B cell (primary cell): ENCODE measurements at places on chromosomes 3 and 15. TPM values are rescaled to one million over a fixed set of nuclear protein-coding genes. Genes with fewer than 3 reads are reported as not detected.

The CD200 gene
- total RNA-seq = 35.0 and 36.0 TPM in 2 replicates

The WDR93 gene
- total RNA-seq = 0.12 and 0.29 TPM in 2 replicates

The HERC2 gene
- 52.7 and 64.1 TPM in 2 replicates for total RNA-seq

The A4GNT gene
- total RNA-seq = not detected in 2 replicates

The DNASE1L3 gene
- total RNA-seq = 0.39 and 1.1 TPM in 2 replicates

- no peaks in the 10 kb centered on the region for H3K27me3 ChIP-seq
- H3K27ac ChIP-seq = peak within 1 kb of the TSS; percentile 27
- peaks cover 8% of the 10 kb centered on the region for H3K4me1 ChIP-seq
- peak; percentile 61 for DNase-seq
- H3K36me3 ChIP-seq = no peaks in the 10 kb centered on the region
Measured at GRCh38 chr3:143847787-143848631, at the start of gene SLC9A9. Gene SLC9A9 (minus strand): TSS chr3:143848468. CDS start chr3:143848322, 146 bp downstream.

- no peak overlapping the region for H3K4me3 ChIP-seq
- H3K27ac ChIP-seq = no peak overlapping the region
- no peaks in the 10 kb centered on the region for H3K27me3 ChIP-seq
Measured at GRCh38 chr3:58874795-58875194, 175.0 kb downstream of the CFAP20DC start.

GRCh38 chr3:49295489-49296058 is 18.5 kb upstream of the C3orf62 start:
- no peaks in the 10 kb centered on the region for H3K27me3 ChIP-seq
- H3K4me3 ChIP-seq = no peak overlapping the region
- peak; percentile 67 for DNase-seq
- no peak overlapping the region for H3K27ac ChIP-seq
- no peaks in the 10 kb centered on the region for H3K4me1 ChIP-seq

DNA sequence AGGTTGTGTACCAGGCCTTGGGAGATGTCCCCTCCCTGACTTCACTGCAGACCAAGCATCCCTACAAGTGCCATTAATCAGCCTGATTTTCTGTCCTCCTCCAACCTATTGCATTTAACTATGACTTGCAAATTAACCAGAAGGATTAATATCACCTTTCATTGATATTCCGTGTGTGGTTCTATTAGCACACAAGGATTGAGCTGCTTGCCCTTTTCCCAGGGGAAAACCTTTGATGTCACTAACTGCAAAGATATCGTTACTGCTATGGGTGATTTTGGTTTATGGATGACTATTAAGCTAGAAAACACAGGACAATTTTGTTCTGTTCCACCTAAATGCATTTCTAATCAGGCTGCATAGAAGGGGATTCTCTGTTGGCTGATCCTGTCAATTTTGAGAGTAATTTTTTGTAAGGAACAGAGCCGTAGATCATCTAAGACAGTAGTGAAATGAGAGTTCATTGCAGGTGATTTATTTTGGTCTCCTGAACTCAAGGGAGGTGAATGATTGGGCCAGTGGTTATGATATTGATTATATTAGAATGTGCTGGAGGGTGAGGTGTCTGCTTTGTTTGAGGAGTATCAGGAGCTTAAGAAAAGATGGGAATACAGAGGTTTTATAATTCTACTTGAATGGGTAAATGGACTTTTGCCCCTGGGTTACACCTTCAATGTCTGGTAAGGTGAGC is 177.5 kb upstream of the SNTN start:
- no peak overlapping the region for H3K4me3 ChIP-seq
- H3K27ac ChIP-seq = no peak overlapping the region
- no peaks in the 10 kb centered on the region for H3K36me3 ChIP-seq
- H3K27me3 ChIP-seq = no peaks in the 10 kb centered on the region
- DNase-seq = no peak

DNA sequence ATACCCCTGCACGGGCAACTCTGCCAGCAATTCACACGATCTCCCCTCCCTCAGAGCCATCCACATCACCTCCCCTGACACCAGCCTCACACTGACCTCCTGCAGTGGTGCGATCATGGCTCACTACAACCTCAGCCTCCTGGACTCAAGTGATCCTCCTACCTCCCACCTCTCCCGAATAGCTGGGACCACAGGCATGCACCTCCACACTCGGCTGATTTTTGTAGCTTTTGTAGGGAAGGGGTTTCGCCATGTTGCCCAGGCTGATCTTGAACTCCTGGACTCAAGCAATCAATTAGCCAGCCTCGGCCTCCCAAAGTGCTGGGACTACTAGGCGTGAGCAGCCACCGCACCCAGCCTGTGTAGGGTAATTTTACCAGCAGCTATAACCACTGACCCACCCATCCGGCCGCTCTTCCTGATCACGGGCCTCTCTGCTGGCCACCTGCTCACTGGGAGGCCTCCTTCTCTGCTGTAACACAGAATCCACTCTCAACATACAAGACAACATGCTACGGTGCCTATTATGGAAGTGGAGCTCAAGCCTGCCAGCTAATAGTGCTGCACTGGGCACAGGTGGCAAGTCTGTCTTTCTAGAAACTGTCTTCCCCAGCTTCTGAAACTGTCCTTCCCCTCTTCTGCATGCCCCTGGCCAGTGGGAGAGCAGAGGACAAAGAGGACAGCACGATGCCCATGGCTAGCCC is 4.6 kb downstream of the GP9 start:
- H3K27me3 ChIP-seq = peaks cover 14% of the 10 kb centered on the region
- peaks cover 3% of the 10 kb centered on the region for H3K4me1 ChIP-seq
- H3K4me3 ChIP-seq = no peak overlapping the region

GRCh38 chr3:100603469-100603868 is 5.9 kb upstream of the ADGRG7 start:
- H3K4me3 ChIP-seq = peak overlapping the region; percentile 43
- no peaks in the 10 kb centered on the region for H3K36me3 ChIP-seq
- no peak for DNase-seq
- H3K27ac ChIP-seq = peak overlapping the region; percentile 72
- H3K4me1 ChIP-seq = peaks cover 17% of the 10 kb centered on the region

DNA sequence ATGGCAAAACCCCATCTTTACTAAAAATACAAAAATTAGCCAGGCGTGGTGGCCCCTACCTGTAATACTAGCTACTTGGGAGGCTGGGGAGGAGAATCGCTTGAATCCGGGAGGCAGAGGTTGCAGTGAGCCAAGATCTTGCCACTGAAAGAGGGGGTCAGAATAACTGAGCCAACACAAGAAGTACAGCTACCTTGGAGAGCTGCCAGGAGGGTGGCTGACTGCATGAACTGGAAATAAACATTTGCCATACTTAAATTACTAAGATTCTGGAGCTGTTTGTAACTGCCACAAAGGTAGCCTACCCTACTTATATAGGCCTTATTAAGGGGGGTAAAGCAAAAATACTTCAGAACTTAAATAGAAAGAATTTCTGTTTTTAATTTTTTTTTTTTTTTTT is 15.4 kb upstream of the PIK3CB start:
- no peaks in the 10 kb centered on the region for H3K36me3 ChIP-seq
- no peaks in the 10 kb centered on the region for H3K27me3 ChIP-seq
- no peak for DNase-seq
- no peak overlapping the region for H3K27ac ChIP-seq

- no peak for DNase-seq
- no peak overlapping the region for H3K27ac ChIP-seq
- no peaks in the 10 kb centered on the region for H3K27me3 ChIP-seq
- peaks cover 4% of the 10 kb centered on the region for H3K4me1 ChIP-seq
Measured at GRCh38 chr15:69034352-69034751, 19.9 kb downstream of the NOX5 start.

DNA sequence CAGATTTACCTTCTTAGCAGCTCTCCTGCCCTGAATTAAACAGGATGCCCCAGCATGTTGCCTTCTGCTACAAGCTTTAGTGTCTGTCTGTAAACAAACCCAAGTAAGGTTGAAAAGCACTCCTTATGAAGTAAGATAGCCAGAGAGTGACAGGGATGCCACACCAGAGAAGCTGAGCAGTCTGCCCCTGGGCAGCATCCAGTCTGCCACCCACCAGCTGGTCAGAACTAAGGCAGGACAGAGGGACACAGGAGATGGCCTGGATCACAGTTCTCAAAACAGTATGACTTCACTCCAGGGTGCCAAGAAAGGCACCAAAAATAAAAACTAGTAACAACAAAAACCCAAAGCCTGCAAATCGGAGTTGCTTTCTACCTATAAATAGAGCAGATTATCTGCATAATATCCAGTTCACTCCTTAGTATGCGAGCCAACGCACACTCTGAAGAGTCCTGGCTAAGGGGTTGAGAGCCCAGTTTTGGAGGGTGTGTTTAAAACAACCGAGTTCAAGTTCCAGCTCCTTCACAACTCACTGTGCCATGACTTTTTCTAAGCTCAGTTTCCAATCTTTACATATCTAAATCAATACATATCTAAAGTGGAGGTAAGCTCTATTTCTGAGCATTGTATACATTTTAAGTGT is 198.9 kb downstream of the KCNMB2 start:
- no peaks in the 10 kb centered on the region for H3K36me3 ChIP-seq
- no peaks in the 10 kb centered on the region for H3K4me1 ChIP-seq
- H3K27ac ChIP-seq = no peak overlapping the region
- no peaks in the 10 kb centered on the region for H3K27me3 ChIP-seq
- H3K4me3 ChIP-seq = no peak overlapping the region
- no peak for DNase-seq

GRCh38 chr3:150544726-150545125 is 1.6 kb downstream of the SERP1 start:
- H3K36me3 ChIP-seq = peaks cover 9% of the 10 kb centered on the region
- no peak overlapping the region for H3K27ac ChIP-seq

DNA sequence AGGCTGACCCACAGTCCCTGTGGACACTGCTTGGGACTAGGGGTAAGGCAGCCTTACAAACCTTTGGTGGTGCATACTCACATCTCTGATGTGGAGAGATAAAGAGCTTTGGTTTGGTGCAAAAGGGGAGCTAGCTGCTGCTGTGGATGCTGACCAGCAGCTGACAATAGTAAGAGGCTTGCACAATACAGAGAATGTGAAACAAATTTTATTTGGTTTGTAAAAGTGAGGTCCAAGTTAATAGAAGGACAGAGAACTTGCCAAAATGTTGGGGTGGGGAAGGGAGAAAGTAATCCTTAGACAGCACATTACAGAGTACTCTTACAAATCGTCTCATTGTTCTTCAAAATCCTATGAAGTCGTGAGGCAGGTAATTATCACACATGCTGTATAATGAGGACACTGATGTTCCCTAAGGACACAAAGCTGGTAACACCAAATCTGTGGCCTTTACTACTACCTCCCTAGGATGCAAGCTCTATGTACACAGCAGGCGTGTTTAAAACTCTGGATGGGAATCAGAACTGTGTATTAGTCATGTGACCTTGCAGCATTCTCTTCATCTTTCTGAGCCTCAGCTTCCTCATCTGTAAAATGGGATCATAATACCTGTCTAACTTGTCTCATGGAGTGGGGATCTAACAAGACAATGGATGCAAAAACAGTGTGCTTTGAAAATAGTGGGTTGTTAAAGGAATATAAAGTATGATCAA is 21.6 kb downstream of the ARHGAP31 start:
- no peaks in the 10 kb centered on the region for H3K27me3 ChIP-seq
- no peak overlapping the region for H3K4me3 ChIP-seq
- no peak for DNase-seq
- no peaks in the 10 kb centered on the region for H3K36me3 ChIP-seq
- no peaks in the 10 kb centered on the region for H3K4me1 ChIP-seq

GRCh38 chr3:72487078-72487765 is 361.0 kb downstream of the SHQ1 start:
- peaks cover 19% of the 10 kb centered on the region for H3K4me1 ChIP-seq
- H3K4me3 ChIP-seq = no peak overlapping the region
- H3K27ac ChIP-seq = no peak overlapping the region
- H3K36me3 ChIP-seq = no peaks in the 10 kb centered on the region
- no peak for DNase-seq
- H3K27me3 ChIP-seq = no peaks in the 10 kb centered on the region

DNA sequence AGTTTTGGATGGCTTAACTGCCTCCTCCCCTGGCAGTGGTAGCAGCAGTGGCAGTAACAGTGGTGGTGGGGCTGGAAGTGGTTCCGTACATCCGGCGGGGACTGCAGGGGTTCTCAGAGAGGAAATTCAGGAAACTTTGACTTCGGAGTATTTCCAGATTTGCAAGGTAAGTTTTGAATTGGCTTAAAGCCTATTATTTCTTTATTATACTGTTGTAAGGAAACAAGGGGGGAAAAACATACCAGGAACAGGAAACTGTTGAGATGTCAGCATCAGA is 1.5 kb downstream of the STXBP5L start:
- no peaks in the 10 kb centered on the region for H3K27me3 ChIP-seq
- no peak overlapping the region for H3K27ac ChIP-seq
- DNase-seq = no peak
- no peak overlapping the region for H3K4me3 ChIP-seq
- peaks cover 17% of the 10 kb centered on the region for H3K4me1 ChIP-seq
- no peaks in the 10 kb centered on the region for H3K36me3 ChIP-seq

DNA sequence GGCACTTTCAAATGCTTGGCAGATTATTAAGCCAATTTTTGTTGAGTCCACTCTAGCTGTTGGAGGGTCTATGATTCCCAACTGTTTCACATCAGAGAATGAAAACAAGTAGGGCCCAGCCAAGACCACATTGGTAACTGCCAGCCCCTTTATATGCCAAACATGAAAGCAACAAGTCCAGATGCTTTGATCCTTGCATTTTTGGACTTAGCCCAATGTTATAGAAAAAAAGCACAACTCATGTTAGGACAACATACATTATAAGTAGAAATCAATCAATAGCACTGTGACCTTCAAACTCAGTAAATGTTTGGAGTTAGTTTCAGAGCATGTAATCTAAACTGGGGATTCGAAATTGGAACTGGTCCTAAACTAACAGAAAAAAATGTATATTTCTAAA is 674.7 kb downstream of the MECOM start:
- H3K27me3 ChIP-seq = no peaks in the 10 kb centered on the region
- no peak for DNase-seq
- H3K4me1 ChIP-seq = no peaks in the 10 kb centered on the region

GRCh38 chr3:89212619-89213018 is 105.2 kb downstream of the EPHA3 start:
- H3K36me3 ChIP-seq = no peaks in the 10 kb centered on the region
- no peak for DNase-seq
- H3K27ac ChIP-seq = no peak overlapping the region
- no peaks in the 10 kb centered on the region for H3K27me3 ChIP-seq
- no peaks in the 10 kb centered on the region for H3K4me1 ChIP-seq
- no peak overlapping the region for H3K4me3 ChIP-seq

DNA sequence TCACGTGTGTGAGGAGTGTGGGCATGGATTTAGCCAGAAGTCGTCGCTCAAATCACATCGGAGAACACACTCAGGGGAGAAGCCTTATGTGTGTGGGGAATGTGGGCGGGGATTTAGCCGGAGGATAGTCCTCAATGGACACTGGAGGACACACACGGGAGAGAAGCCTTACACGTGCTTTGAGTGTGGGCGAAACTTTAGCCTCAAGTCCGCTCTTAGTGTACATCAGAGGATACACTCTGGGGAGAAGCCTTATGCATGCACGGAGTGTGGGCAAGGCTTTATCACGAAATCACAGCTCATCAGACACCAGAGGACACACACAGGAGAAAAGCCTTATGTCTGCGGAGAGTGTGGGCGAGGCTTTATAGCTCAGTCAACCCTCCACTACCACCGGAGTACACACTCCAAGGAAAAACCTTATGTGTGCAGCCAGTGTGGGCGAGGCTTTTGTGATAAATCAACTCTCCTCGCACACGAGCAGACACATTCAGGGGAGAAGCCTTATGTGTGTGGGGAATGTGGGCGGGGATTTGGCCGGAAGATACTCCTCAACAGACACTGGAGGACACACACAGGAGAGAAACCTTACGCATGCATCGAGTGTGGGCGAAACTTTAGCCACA is 28.1 kb downstream of the ZNF589 start:
- no peaks in the 10 kb centered on the region for H3K4me1 ChIP-seq
- H3K36me3 ChIP-seq = peaks cover 4% of the 10 kb centered on the region
- no peak overlapping the region for H3K4me3 ChIP-seq
- H3K27me3 ChIP-seq = no peaks in the 10 kb centered on the region
- no peak for DNase-seq
